Occipital lobe (tissue), 3 donors: ENCODE measurements at places on chromosomes 16 and 17. TPM values are rescaled to one million over a fixed set of nuclear protein-coding genes. Genes with fewer than 3 reads are reported as not detected.

The KRT17 gene
- 0.31 TPM for total RNA-seq

The G6PC3 gene
- 11.4 TPM for total RNA-seq

The CLEC19A gene
- total RNA-seq: not detected

The C17orf113 gene
- total RNA-seq: 3.7 TPM

The ABCA6 gene
- total RNA-seq: 3.7 TPM

The ZNF597 gene
- 4.4 TPM for total RNA-seq

The TMC7 gene
- total RNA-seq: 2.8 TPM

The HIC1 gene
- total RNA-seq: 3.1 TPM

The FAM171A2 gene
- 60.8 TPM for total RNA-seq

The MYH2 gene
- 0.62 TPM for total RNA-seq

The SLC12A3 gene
- total RNA-seq: not detected

The MARCHF10 gene
- 0.62 TPM for total RNA-seq

The RDM1 gene
- 0.62 TPM for total RNA-seq

The ZDHHC1 gene
- total RNA-seq: 2.3 TPM

The KCNJ16 gene
- total RNA-seq: 5.3 TPM

The CD300A gene
- 3.3 TPM for total RNA-seq

The GRIN2A gene
- total RNA-seq: 10.9 TPM

The C17orf50 gene
- not detected for total RNA-seq

The HSD3B7 gene
- total RNA-seq: 2.5 TPM

The ATP2C2 gene
- 7.0 TPM for total RNA-seq

The MVD gene
- total RNA-seq: 48.8 TPM

The HS3ST3A1 gene
- total RNA-seq: 0.16 TPM

The ACSM2A gene
- total RNA-seq: not detected

The MEOX1 gene
- total RNA-seq: not detected

The METRN gene
- 16.7 TPM for total RNA-seq

The SEZ6 gene
- total RNA-seq: 36.2 TPM

The PRAC2 gene
- total RNA-seq: not detected
